ENCODE measurements at places on chromosomes 6 and 20. TPM values are rescaled to one million over a fixed set of nuclear protein-coding genes. Genes with fewer than 3 reads are reported as not detected.
A peak's percentile ranks its signal among the peaks of the same experiment; 100 is the strongest.

DNA sequence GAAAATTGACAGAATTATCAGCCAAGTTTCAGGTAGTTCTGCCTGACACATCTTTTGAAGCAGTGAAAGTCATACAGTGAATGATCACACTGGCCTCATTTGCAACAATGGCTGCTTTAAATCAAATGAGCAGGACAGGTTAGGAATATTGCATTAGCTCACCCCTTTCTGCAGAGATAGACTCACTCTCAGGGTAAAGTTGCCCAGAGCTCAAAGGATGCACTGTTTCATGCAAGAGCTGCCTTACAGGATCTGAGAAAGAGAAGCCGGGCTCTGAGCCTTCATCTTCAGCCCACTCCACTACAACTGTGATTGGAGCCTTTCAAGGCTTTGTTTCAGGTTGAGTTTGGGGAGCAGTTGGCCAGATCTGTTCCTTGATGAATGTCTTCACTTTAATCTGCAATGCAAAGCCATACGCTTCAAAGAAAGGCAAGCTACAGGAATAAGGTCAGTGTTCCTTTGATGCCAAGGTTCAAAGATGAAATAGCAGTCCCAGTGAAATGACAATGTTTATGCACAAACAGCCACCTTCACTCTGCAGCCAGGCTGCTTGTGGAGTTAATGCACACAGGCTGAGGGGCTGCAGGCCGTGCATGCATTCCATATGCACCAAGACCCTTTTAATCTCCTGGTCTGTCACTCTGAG lies 90.9 kb upstream of the ISM1 start:
- DNase-seq: no peak

GRCh38 chr6:56280126-56280525 lies 32.7 kb upstream of the COL21A1 start:
- no peak for DNase-seq

EBF4 gene
- 7.5 TPM for total RNA-seq

MATN4 gene
- not detected for total RNA-seq

DNA sequence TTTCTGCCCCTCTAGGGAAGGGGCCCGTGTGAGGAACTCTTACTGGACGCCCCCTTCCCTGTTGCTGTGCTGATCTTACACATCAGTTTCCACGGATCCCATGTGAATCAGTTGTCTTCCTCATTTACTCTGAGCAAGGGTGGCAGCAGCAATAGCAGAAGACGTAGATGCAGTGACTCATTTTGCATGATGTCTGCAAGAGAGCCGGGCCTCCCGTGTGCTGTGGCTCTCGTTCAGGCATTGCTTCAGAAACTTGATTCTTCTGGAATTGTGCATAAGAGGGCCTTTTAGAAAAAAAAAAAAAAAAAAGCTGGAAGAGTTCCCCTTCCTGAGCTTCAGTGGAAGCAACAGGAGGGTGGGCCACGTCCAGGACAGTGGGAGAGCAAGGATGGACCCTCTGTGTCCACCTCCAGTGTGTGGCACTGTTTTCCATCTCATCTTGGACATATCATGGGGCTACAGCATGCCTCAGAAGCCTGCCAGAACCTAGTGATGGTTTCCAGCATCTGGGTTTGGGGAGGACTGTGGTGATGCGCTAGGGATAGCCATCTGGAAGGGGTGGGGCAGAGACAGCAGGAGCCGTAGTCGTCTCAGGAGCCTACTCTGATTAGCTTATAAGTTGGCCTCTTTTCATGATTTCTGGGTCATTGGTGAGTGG lies 62.1 kb downstream of the FOXO3 start:
- DNase-seq: no peak

- DNase-seq: no peak
Observed at GRCh38 chr6:32815996-32816395, 806 bp downstream of the HLA-DOB start.

ANKRD66 gene
- total RNA-seq: not detected

- peak; percentile 94 for DNase-seq
Observed at GRCh38 chr6:33312361-33313104, 1.3 kb downstream of the TAPBP start.

- DNase-seq: peak; percentile 95
Observed at GRCh38 chr20:51456511-51457509, 85.7 kb downstream of the NFATC2 start.

DNA sequence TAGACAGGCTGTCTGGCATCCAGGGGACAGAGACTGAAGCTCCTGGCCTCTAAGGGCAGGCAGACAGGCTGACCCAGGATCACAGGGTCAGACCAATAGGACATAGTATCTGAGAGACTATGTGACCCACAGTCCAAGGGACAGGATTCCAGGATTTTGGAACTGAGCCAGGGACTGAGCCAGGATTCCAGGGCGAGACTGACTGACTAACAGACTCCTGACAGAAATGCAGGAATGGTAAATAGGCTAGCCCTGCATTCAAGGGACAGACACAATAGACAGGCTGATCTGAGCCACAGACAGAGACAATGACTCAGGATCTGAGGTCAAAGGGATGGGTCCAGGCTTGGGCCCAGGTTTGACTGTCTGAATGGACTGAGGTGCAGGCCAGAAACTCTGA lies 19.8 kb downstream of the XKR7 start:
- DNase-seq: no peak

DNA sequence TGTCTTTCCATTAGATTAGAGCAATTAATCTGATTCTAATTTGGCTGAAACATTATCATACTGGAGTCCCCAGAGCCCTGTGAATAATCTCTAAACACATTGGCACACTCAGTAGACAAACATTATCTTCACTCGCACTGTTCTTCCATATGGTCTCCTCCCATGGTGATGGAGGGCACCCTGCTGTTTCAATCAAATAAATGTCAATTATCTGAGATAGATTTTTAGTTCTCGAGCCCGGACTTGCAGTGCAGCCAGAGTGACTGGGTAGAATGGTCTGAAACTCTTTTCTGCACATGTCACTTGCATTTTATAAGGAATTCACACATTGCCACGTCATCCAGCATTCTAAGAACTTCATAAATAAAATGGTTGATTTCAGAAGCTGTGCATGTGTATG lies 90.6 kb upstream of the MAP3K7 start:
- DNase-seq: no peak

Data from colonic mucosa (tissue), 4 donors.